ENCODE measurements at places on chromosomes 16 and 17. TPM values are rescaled to one million over a fixed set of nuclear protein-coding genes. Genes with fewer than 3 reads are reported as not detected.

HAP1 gene
- 1.7 TPM for total RNA-seq

GRCh38 chr16:11914210-11915113 is 1.3 kb downstream of the GSPT1 start:
- DNase-seq: peak; percentile 75

DNA sequence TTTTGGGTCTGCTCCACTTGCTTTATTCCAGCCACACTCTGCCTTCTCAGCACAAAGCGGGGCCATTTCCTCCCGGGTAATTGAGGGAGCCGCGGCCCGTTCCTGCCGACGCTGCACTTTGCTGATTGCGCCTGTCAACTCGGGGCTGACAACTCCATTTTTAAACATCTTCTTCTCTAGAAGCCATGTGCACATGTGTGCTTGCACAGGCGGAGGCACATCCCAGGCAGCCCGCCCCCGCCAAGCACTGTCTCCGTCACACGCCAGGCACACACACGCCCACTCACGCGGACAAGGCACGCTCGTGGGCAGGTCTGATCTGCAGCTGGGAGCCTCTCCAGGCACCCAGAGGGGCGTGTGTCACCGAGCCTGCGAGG is 63.2 kb downstream of the ENGASE start:
- no peak for DNase-seq

DNA sequence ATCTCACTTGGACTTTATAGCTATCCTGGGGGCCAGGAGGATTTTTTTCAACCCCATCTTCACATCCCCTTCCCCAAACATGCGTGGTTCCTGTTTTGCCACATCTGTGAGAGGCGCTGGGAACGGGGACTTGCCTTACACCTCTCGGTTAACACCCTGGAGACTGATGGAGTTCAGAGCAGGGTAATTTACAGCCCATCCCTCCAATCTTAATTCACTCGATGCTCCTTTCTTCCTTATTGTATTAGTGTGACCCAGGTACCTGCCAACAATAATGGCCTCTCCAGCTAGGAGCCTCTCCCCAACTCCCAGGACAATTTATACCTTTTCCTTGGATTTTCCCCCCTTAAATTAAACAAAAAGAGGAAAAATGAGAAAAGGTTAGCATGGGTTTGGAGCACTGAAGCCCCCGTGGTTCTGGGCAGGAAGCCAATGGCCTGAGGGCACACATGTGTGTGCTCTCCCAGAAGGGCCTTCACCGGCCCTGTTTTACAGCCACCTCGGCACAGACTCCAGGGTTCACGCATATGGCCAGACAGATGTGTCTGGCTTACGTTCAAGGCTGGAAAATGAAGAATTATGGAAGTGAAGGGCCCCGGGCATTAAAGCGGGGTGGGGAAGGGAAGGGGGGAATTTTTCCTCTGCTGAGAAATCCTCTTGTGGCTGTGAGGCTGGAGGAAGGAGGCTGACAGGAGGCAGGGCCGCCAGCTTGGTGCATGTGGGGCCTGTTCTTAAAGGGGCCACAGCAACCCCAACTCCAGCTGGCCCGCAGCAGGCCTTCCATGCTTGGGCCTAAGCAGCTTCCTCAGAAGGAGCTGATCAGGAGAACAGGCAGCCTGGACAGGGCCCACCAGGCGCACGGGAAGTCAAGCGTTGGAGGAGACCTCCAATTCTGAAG is 21.4 kb downstream of the HIC1 start:
- DNase-seq: no peak

DNA sequence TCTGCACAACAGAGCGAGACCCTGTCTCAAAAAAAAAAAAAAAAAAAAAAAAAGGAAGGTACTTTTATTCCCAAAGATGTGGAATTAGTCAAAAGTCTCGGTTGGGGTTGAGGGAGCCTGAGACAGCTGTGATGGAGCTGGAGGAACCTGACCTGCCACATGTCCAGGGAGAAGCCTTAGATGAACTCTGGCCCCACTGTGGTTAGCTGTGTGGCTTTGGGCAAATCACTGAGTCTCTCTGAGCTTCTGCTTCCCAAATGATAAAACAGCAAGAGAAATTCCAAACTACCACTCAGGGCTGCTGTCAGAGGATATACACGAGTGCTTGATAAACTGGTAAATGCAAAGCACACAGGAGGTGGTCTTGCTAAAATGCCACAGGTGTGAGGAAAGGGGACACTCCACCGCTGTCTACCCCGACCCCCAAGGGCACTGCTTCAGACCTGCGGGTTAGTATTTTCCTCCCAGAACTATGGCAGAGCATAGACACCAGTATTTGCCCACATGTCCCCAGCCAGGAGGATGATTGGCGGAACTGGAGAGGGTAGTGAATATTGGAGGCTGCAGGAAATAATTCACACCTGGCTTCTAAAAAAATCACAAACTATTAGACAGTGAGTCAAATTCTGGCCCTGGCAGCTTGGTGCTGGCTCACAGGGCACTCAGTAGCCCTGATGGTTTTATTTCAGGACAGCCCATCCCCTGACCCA is 14.7 kb downstream of the DRC3 start:
- peak; percentile 46 for DNase-seq

DNA sequence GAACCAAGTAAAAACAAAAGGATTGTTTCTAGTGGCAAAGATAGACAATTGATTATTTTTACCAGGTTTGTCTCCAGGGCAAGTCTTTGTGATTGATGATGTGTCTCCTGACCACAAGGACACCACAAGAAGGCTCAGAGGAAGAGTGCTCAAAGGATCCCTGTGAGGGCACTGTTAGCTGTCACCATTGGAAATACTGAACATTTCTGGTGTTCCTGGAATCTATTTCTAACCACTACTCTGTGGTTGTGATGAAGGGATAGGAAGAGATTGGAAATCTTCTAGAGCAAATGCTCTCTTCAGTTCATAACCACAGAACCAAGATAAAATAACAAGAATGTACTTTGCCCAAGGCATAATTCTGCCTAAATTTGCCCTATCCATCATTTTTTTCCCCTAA is 15.3 kb downstream of the RNF43 start:
- no peak for DNase-seq

DNA sequence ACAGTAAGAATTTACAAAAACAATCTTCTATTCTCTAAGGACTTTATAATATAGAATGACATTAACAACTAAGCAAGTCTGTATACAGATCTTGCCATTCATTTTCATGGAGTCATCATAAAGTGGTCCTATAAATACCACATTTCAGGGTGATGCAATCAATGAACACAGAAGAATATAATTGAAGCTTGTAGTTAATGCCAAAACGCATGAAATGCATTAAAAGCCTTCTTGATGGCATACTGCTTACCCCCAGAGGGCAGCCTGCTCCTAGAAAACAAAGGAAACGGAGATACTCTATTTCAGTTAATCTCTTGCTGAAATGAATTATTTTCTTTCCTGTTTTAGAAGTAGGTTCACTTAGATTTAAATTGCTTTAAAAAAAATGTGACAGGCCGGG is 45.2 kb upstream of the STAC2 start:
- peak; percentile 63 for DNase-seq

PIEZO1 gene
- 104 TPM for total RNA-seq

CCL14 gene
- total RNA-seq: not detected

ASGR2 gene
- total RNA-seq: 0.44 TPM

DNA sequence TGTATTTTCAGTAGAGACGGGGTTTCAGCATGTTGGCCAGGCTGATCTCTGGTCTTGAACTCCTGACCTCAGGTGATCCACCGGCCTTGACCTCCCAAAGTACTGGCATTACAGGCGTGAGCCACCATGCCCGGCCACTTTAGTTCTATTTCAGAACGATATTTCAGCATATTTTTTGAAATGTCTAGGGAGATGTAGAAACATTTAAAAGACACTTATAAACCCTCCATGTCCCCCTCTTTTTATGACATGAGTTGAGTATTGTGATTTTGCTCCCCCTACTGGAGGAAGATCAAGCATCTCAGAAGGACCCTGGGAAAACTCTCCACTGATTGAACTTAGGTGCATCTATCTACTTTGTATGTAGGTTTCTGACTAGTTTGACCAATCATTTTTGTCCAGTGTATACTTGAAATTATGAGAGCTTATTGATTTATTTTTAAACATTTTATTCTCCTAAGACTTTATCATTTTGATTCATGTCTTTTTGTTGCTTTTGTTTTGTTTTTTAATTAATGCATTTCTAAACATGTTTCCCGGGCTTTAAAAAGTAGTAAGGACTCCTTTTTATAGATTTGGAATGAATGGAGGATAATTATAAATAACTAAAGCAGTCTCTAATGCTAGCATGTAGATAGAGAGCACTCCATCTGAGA is 105.1 kb downstream of the CHD9 start:
- DNase-seq: peak; percentile 48

- no peak for DNase-seq
These were observed 59.6 kb upstream of the ADCY9 start for GRCh38 chr16:4175849-4176248.

C1QL1 gene
- 2.8 TPM for total RNA-seq

DNA sequence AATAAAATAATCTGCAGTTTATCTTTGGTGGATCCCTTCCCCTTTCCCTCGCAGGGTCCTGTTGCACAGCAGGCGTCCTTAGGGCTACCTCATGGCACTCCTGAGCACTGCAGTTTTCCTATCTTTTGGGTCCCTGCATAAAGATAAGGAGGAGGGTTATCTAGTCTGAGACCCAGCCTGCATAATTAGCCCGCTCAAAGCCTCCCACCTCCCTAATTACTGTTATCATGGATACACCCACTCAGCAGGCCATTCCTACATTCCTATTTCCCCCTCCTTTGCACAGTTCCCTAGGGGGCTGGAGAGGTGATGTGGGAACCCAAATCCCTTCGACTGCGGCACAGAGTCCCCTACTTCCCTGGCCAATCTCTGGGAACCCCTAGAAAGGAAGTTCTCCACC is 5.1 kb upstream of the CLUH start:
- DNase-seq: peak; percentile 81

GRCh38 chr17:82023447-82024241 is 539 bp downstream of the LRRC45 start:
- peak; percentile 80 for DNase-seq

FOXO3B gene
- 10.7 TPM for total RNA-seq
